IMR-90 (cell line): ENCODE measurements at places on chromosomes 2 and 18. TPM values are rescaled to one million over a fixed set of nuclear protein-coding genes. Genes with fewer than 3 reads are reported as not detected.

- H3K36me3 ChIP-seq = no peaks in the 10 kb centered on the region
- DNase-seq = no peak
- H3K27ac ChIP-seq = no peak overlapping the region
- H3K4me1 ChIP-seq = peaks cover 27% of the 10 kb centered on the region
These were observed 37.4 kb downstream of the RTN4 start for GRCh38 chr2:55012672-55013484.

- no peak for DNase-seq
- no peaks in the 10 kb centered on the region for H3K4me1 ChIP-seq
- H3K36me3 ChIP-seq = no peaks in the 10 kb centered on the region
- H3K27ac ChIP-seq = no peak overlapping the region
These were observed 164.1 kb downstream of the MYCN start for GRCh38 chr2:16104315-16104948.

GRCh38 chr18:4721545-4721944 lies 266.4 kb upstream of the DLGAP1 start:
- H3K27me3 ChIP-seq = no peaks in the 10 kb centered on the region
- no peak overlapping the region for H3K27ac ChIP-seq
- no peaks in the 10 kb centered on the region for H3K36me3 ChIP-seq
- no peak overlapping the region for H3K4me3 ChIP-seq

- H3K36me3 ChIP-seq = no peaks in the 10 kb centered on the region
- no peak overlapping the region for H3K27ac ChIP-seq
- no peak overlapping the region for H3K4me3 ChIP-seq
These were observed 26.6 kb downstream of the GULP1 start for GRCh38 chr2:188318161-188318749.

GRCh38 chr18:45753286-45753685 lies 29.3 kb downstream of the SLC14A1 start:
- no peak overlapping the region for H3K4me3 ChIP-seq
- peak; percentile 44 for DNase-seq
- H3K27ac ChIP-seq = no peak overlapping the region
- no peaks in the 10 kb centered on the region for H3K27me3 ChIP-seq

DNA sequence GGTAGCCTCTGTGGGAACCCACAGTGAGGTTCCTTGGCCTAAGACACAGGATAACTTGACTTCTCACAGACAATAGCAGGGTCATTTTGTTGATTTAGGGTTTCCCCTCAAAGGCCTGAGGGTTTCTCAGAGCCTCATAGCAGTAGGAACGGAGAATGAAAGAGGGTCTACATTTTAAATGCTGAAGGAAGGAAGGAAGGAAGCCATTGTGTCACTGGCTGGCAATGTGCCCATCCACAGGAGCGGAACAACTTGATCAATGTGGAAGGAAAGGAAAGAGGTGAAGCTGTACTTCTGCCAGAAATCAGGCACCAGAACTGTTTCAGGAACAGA lies 5.1 kb downstream of the IL1B start:
- DNase-seq = no peak
- H3K4me3 ChIP-seq = no peak overlapping the region
- H3K36me3 ChIP-seq = no peaks in the 10 kb centered on the region; the same call in 1 of the 2 replicates
- H3K4me1 ChIP-seq = peaks cover 6% of the 10 kb centered on the region; the same call in 1 of the 2 replicates
- no peak overlapping the region for H3K27ac ChIP-seq

DNA sequence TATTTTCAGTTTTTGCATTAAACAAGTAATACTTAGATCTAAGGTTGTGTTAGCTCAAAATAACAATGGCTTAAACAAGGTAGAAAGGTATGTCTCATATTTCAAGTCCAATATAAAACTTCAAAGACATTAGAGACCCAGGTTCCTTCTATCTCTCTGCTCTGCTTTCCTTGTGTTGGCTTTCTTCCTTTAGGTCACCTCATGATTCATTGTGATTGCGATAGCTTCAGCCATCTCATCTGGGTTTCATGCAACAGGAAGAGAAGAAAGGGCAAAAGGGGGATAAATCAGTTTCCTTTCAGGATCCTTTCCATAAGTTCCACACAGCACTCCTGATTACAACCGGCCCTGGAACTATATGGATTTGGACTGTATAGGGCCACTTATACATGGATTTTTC lies 16.0 kb upstream of the TBR1 start:
- no peak overlapping the region for H3K4me3 ChIP-seq
- no peak overlapping the region for H3K27ac ChIP-seq
- H3K27me3 ChIP-seq = no peaks in the 10 kb centered on the region
- DNase-seq = peak; percentile 44
- H3K4me1 ChIP-seq = no peaks in the 10 kb centered on the region
- peaks cover 15% of the 10 kb centered on the region for H3K36me3 ChIP-seq

DNA sequence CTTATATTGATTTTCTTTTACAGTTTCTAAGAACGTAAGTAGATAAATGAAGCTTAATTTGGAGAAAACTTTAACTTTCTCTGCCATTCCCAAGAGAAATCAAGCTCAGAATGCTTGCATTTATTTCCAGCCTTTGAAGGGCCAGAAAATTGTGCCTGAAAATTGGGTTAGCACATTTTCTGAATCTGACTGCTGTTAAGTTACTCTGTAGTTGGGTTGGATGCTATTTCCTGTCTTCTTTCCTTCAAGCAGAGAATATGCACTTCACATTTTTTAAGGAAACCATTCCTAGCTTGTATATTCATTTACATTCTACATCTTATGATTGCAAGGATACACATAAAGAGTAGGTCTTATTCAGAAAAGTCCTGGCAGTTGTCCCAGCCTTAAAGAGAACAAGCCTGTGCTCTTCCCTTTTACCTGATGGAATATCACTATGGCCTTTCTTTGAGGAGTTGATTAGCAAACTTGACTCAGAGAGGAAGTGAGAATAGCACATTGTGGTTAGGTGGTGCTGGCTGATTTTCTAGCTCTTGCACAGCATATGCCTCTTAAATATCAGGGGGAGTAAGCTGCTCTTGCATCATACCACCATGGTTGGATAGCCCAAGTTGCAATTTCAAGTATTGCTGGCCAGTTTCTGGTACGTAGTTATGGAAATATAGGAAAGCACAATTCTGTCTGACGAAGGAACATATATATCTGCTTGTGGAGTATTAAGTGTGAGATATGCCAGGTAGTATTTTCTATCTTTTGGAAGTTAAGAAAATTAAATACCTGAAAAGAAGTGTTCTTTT lies 133.7 kb downstream of the COMMD1 start:
- no peak overlapping the region for H3K27ac ChIP-seq
- no peak overlapping the region for H3K4me3 ChIP-seq
- H3K36me3 ChIP-seq = no peaks in the 10 kb centered on the region

GRCh38 chr2:19863303-19864041 lies 38.3 kb downstream of the TTC32 start:
- DNase-seq = peak; percentile 45
- H3K4me1 ChIP-seq = peaks cover 14% of the 10 kb centered on the region
- H3K36me3 ChIP-seq = no peaks in the 10 kb centered on the region
- H3K4me3 ChIP-seq = no peak overlapping the region

DNA sequence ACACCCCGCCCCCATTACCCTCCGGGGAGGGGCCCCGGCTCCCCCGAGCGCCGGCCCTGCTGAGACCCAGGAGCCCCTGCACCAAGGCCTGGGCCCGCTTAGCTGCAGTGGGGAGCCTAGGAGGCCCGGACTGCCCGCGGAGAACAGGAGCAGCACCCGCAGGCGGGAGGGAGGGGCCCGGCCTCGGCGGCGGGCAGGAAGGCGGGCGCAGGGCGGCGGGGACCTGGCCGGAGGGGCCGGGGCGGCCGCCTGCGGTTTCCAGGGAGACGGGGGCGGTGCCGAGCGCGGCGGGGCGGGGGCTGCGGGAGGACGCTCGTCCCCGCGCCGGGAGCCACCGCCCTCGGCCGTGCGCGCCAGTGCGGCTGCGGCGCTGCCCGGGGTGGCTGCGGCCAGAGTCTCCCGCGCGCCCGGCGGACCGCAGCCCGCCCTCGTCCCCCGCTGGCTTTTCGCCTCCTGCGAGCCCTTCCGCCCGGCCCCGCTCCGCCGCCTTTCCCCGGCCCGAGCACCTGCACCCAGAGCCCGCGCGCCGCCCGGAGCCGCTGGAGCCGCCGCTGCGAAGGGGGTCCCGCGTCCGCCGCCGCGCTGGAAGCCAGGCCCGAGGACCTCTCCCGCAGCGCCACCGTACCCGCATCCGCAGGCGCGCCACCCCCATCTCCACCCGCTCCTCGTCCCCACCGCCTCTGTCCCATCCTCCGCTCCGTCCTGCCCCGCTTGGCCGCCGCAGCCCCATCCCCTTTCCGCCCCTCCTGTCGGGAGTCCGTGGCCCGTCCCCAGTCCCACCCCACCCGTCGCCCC lies 17.2 kb downstream of the GPC1 start:
- H3K27me3 ChIP-seq = no peaks in the 10 kb centered on the region
- no peaks in the 10 kb centered on the region for H3K36me3 ChIP-seq
- no peak overlapping the region for H3K27ac ChIP-seq
- H3K4me3 ChIP-seq = peak overlapping the region; percentile 62

DNA sequence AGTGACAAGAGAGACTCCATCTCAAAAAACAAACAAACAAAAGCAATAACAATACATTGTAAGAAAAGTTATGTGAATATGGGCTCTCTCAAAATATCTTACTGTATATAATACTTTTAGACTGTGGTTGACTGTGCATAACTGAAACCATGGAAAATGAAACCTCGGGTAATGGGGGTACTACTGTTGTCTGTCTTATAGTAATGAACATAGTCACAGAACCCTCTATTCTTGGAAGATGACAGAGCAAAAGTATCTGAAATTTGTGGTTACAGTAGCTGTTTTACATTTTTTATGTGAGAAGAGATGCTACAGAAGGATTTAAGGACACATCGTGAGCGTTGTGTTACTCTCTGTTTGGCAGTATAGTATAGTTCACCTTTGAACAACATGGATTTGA lies 60.5 kb downstream of the MAP4K4 start:
- no peak overlapping the region for H3K27ac ChIP-seq
- DNase-seq = no peak
- no peaks in the 10 kb centered on the region for H3K36me3 ChIP-seq

- no peak overlapping the region for H3K27ac ChIP-seq
- H3K4me1 ChIP-seq = no peaks in the 10 kb centered on the region
- H3K4me3 ChIP-seq = no peak overlapping the region
- H3K36me3 ChIP-seq = peaks cover 2% of the 10 kb centered on the region
- H3K27me3 ChIP-seq = no peaks in the 10 kb centered on the region
These were observed 64.0 kb upstream of the ST8SIA5 start for GRCh38 chr18:46820863-46821262.

- H3K27me3 ChIP-seq = no peaks in the 10 kb centered on the region
- peaks cover 3% of the 10 kb centered on the region; the same call in 1 of the 2 replicates for H3K4me1 ChIP-seq
- no peak overlapping the region for H3K4me3 ChIP-seq
- H3K36me3 ChIP-seq = peaks cover 3% of the 10 kb centered on the region
- no peak overlapping the region for H3K27ac ChIP-seq
These were observed 521.0 kb upstream of the NRP2 start for GRCh38 chr2:205161156-205161839.

DNA sequence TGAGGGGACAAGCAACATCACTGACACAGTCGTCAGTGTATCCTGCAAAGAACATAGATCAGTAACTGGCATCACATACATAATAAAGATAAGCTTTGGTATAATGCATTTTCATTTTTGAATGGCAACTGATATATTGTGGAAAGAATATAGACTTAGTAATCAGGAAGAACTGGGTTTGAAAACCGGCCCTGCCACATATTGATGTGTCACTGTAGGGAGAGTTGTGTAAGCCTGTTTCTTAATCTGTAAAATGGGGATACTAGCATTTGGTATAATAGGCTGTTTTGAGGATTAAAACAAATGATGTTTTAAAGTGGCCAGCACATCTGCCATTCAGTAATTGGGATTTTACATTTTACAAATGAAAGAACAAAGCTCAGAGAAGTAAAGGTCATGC lies 277.8 kb upstream of the CNTNAP5 start:
- no peak overlapping the region for H3K4me3 ChIP-seq
- no peaks in the 10 kb centered on the region for H3K4me1 ChIP-seq
- DNase-seq = no peak
- no peaks in the 10 kb centered on the region for H3K36me3 ChIP-seq

DNA sequence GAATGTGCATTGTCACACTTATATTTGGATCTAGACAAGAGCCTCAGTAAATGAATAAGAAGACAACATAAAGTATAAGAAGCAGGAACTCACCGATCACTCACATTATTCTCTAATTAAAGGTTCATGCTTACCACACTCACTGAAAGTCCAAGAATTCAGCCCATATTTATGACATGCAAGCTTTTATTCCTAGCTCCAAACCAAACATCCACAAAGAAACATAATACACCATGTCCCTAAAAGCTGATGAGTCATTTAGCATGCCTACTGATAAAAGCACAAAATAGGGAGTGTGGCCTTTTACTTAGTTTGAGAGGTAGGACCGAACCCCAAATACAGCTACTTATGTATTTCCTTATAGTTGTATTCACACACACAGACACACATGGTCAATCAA lies 1094.6 kb upstream of the CDH2 start:
- no peaks in the 10 kb centered on the region for H3K4me1 ChIP-seq
- no peaks in the 10 kb centered on the region for H3K36me3 ChIP-seq
- no peak overlapping the region for H3K27ac ChIP-seq

DNA sequence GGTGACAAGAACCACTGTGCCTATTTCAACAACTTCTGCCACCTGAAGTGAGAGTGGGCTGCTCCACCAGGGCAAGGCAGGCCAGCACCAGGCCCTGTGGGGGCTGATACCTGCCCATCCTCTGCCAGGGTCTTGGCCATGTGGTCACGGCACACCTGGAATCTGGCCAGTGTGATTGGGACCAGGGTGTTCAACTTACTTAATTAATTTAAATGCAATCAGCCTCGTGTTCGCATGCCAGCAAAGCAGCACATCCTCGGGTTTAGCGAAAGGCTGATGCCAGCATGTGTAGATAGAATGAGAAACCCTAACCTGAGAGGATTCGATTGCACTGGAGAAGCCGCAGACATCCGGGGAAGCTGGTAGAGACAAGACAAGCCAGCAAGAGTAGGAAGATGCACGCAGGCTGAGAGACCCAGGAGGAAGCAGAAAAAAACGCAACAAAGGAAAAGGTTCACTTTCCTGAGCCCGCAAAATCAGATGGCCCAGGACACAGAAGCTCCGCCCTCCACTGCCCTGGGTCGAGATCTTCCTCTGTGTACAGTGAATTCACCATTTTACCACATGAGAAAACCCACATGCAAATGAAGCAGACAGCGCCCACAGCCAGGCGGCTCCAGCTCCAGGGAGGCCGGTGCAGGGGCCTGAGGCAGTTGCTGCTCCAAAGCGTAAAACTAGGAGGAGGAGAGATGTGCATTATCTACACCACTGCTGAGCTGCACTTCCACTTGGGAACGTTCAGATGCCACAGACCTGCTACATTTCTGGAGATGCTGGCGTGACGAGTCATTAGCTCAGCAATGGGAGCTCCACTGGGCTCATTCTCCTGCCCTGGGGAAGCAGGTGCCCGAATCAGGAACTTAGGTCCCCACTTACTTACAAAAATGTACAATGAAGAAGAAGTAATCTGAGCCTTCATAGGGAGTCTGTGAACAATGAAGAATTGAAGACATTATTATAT lies 92.1 kb downstream of the TMEM18 start:
- no peaks in the 10 kb centered on the region for H3K27me3 ChIP-seq
- H3K4me3 ChIP-seq = no peak overlapping the region
- H3K36me3 ChIP-seq = no peaks in the 10 kb centered on the region
- no peak for DNase-seq

- no peak overlapping the region for H3K27ac ChIP-seq
- peaks cover 9% of the 10 kb centered on the region for H3K4me1 ChIP-seq
- H3K36me3 ChIP-seq = no peaks in the 10 kb centered on the region
- H3K27me3 ChIP-seq = peaks cover 17% of the 10 kb centered on the region
- peak; percentile 72 for DNase-seq
These were observed 109.8 kb upstream of the SIX2 start for GRCh38 chr2:45119038-45119437.

GKN1 gene
- total RNA-seq = not detected in 2 replicates

FHOD3 gene
- total RNA-seq = 16.0 and 16.7 TPM in 2 replicates

MC4R gene
- 0.18 and 0.28 TPM in 2 replicates for total RNA-seq

GCA gene
- 3.6 and 9.7 TPM in 2 replicates for total RNA-seq

CNGA3 gene
- total RNA-seq = under 0.01 TPM in 1 of 2 replicates, not detected in the other

ZNF516 gene
- 7.9 and 9.7 TPM in 2 replicates for total RNA-seq
